ENCODE measurements at places on chromosomes 4 and X.

DNA sequence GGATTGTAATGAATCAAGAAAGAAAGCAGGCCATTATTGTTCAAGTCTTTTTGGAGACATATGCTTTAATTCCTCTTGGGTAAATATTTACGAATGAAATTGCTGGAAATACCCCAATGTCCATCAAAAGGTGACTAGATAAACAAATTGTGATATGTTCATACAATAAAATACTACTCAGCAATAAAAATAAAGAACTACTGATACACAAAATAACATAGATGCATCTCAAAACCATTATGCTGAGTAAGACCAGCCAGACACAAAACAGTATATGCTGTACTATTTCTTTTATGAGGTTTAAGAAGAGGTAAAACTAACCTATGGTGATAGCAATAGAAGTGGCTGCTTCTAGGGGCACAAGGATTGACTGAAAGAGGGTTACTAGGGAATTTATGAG, 28.8 kb upstream of the JADE1 start:
- DNase-seq, result no peak

DNA sequence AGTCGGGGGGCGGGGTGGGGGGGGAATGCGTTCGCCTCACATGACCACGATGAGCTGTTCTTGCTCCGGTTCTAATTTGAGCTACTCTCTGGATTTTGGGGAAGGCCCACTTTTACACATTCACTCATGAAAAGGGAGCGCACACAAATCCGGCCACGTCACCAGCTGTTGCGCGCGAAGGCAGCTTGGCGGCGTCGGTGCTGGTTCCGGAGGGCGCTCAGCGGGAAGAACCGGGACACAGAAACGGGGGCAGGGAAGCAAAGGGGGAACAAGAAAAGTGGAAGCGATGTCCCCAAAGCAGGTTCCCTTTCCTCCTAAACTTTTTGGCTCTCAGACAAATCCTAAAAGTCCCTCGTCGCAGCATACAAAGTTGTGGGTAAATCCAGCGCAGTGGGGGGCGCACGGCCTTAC, 605 bp downstream of the ANXA5 start:
- DNase-seq, result peak; percentile 76

- DNase-seq, result peak; percentile 49
Observed at GRCh38 chr4:10117359-10118047, 904 bp upstream of the WDR1 start.

GRCh38 chrX:67612231-67612630, 68.4 kb downstream of the AR start:
- DNase-seq, result peak; percentile 8

DNA sequence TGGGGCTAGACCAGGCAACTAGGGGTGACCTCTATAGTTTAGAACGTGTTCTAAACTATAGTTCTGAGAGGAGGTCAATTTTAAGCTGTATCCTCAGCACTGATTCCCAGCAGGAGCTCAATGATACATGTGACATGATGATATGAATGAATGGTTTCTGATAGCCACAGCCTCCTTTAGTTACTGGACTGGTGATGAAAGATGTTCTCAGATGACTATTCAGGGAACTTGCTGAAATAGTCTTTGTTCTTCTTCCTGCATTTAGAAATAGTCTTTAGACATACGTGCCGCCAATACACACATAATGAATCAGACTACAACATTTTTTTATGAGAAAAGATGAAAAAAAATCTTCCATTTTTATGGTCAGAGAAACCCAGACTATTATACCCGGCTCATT, 116.3 kb upstream of the TMEM150C start:
- no peak for DNase-seq

DNA sequence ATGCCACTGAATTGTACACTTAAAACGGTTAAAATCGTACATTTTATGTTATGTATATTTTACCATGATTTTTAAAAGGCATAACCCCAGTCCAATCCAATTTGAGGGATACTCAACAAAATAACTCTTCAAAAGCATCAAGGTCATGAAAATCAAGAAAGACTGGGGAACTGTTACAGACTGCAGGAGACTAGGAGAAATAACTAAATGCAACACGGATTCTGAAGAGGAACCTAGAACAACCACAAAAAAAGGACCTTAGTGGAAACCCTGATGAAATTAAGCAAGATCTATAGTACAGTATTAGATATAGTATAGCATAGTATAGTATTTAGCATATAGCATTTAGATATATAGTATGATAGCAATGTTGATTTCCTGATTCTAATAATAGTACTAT, 26.8 kb downstream of the SH3KBP1 start:
- no peak for DNase-seq

GRCh38 chr4:86613734-86614133, 19.6 kb downstream of the PTPN13 start:
- no peak for DNase-seq

All from astrocyte of the hippocampus (primary cell).